ENCODE measurements at places on chromosomes 7 and 10.

DNA sequence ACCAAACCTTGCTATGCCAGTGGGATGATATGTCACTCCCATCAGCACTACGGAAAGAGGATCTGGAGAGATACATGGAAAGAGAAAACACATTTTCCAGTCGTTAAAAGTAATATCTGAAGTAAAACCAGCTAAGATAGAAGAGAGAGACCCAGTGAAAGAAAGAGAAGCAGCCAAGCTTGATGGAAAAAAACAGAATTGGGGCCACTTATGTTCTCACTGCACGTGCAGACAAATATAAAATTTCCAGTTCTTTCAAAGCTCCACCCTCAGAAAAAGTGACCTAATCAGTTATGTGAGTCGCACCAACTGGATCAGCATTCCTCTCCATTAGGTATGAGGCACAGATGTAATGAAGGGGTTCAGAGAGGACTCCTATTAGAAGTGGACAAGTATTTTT lies 266.1 kb downstream of the MTERF1 start:
- no peak for DNase-seq

GRCh38 chr7:141418066-141418465 lies 133.1 kb upstream of the AGK start:
- DNase-seq: no peak

- DNase-seq: no peak
Measured at GRCh38 chr7:106016331-106016730, 53.3 kb downstream of the CDHR3 start.

- no peak for DNase-seq
Measured at GRCh38 chr7:80134115-80134535, 506 bp upstream of the GNAI1 start.

DNA sequence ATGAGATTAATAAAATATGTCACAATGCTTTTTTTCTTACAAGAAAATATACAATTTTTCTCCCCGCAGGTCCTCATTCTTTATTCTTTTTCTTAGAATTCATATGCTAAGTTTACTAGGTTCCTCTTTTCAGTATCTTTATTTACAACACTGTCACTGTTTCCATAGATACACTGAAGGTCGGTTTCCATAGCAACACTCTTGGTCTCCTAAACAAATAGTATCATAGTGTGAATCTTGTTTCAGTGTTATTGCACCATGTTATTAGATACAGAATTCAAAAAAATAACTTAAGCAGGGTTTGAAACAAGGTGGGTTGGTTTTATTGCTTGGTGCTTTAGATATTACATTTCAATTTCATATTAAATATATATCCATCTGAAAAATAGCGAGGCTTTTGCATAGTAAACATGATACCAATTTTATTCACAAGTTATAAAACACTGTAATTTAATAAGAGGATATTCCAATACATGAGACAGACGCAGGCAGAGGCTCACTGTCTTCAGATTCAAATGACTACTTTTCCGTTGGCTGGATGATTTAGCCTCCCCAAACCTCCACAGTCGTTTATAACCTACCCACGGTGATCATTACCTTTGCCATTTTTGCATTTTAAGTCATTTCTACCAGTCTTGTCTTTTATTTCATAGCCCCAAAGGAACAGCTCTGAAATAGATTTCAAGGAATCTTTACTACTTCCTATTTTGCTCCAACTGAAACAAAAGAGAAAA lies 88.9 kb upstream of the KLF6 start:
- DNase-seq: no peak

- no peak for DNase-seq
Measured at GRCh38 chr7:24656608-24657007, 83.4 kb downstream of the PALS2 start.

GRCh38 chr10:101974091-101974971 lies 81.6 kb downstream of the ARMH3 start:
- DNase-seq: no peak
